ENCODE measurements at places on chromosomes 13 and 19.

DNA sequence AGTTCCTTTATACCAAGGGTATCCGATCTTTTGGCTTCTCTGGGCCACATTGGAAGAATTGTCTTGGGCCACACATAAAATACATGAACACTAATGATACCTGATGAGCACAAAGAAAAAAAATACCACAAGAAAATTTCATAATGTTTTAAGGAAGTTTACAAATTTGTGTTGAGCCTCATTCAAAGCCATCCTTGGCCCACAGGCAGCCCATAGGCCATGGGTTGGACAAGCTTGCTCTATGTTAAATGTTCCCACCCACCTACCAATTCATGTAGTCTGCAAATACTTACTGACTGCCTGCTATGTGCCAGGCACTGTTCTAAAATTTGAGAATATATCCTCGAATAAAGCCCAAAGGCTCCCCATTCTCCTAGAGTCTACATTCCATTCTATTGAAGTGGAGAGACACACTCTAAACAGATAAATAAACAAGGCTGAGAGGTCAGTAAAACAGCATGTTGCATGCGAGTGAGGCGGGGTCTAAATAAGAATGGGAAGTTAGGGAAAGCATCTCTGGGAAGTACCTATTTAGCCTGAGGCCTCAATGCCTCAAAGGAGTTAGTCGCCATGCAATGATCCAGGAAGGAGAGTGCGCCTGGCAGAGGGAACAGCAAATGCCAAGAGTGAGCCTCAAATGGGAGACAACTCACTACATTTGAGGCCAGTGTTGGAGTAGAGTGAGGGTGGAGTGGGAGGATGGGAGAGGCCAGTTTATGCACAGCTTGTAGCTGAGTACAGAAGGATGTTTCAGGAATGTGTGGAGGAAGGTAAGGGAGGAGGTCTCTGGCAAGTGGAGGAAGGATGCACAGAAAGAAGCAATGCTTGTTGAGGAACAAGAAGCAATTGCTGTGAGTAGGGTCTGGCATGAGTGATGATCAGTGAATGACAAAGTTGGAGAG lies 52.5 kb upstream of the CLDN10 start:
- no peak for DNase-seq

DNA sequence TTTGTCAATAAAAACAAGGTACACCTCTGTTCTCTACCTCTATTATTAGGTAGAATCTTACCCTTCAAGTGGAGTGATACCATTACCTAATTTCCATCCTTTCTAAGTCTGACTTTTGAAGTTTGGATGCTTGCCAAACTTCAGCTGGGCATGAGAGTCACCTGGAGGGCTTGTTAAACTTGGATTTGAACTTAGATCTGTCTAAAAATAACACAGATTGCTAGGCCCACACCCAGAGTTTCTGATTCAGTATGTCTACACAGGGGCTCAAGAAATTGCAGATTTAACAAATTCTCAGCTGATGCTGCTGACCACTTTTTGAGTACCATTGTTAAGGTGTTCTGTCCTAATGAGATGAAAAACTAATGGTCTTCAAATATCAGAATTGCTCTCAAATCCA lies 512.2 kb downstream of the LMO7 start:
- DNase-seq, result no peak

DNA sequence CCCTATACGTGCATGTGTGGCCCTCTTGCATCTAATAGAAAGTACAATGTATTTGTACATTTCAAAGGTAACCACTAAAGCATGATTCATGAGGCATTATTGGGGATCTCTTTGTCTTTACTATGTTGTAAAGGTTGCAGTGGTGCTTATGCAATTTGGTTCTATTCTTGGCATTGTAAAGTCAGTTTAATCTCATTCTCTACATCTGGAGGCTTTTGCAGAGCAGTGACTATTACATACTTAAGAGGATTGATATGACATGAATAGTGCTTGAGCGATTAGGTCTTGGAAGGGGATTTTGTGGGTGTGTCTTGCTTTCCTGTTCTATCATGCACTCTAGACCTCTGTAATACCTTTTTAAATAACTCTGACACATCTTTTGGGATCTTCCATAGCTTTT lies 610.0 kb downstream of the EFNB2 start:
- DNase-seq, result peak; percentile 67

- DNase-seq, result no peak
These were observed 18.5 kb downstream of the KLF2 start for GRCh38 chr19:16343156-16343555.

GRCh38 chr13:46355088-46355468 lies 32.0 kb downstream of the RUBCNL start:
- DNase-seq, result no peak

GRCh38 chr13:31540281-31540680 lies 199.0 kb upstream of the RXFP2 start:
- no peak for DNase-seq

- no peak for DNase-seq
These were observed 1.9 kb downstream of the CABP5 start for GRCh38 chr19:48041877-48042580.

- peak; percentile 12 for DNase-seq
These were observed 187.3 kb downstream of the NDFIP2 start for GRCh38 chr13:79668201-79668752.

All from mesenchymal stem cell (in vitro differentiated cells and primary cell).